ENCODE measurements at places on chromosomes 2 and 18.
A peak's percentile ranks its signal among the peaks of the same experiment; 100 is the strongest.

GRCh38 chr18:74715306-74715705 lies 117.6 kb downstream of the ZNF407 start:
- DNase-seq = no peak

DNA sequence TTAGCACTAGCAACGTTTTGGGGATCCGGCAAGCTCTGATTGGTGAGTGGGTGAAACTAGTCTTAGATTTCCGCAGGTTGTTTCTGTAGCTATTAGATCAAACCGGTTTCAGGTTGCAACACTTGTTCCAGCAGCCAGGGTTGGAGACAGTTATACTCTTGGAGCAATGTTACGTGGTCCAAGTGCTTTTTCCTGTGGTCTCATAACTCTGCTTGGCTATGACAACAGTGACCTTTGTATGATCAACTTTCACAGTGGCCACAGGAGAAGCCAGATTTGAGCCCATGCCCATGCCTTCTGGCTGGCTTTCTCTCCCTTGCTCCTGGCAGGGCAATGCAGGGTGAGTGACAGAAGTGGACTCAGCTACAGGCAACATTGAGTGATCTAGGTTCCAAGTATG lies 84.5 kb upstream of the TAF1B start:
- DNase-seq = no peak

GRCh38 chr18:33076601-33077000 lies 303.8 kb upstream of the KLHL14 start:
- DNase-seq = no peak

DNA sequence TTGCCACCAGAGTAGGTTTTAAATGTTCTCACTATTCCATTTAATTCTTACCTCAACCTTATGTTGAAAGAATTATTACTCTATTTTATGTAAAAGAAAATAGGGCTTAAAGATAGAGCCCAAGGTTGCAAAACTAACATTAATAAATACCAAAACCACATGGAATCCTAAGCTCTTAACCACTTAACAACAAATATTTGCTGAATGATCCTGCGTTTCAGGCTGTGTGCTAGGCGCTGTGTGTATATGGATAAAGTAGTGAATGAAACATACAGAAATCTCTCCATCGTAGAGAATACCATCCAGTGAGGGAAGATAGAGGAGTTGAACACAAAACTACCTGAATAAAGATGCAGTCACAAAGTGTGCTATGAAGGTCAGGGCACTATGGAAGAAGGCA lies 485.1 kb downstream of the THSD7B start:
- DNase-seq = no peak

DNA sequence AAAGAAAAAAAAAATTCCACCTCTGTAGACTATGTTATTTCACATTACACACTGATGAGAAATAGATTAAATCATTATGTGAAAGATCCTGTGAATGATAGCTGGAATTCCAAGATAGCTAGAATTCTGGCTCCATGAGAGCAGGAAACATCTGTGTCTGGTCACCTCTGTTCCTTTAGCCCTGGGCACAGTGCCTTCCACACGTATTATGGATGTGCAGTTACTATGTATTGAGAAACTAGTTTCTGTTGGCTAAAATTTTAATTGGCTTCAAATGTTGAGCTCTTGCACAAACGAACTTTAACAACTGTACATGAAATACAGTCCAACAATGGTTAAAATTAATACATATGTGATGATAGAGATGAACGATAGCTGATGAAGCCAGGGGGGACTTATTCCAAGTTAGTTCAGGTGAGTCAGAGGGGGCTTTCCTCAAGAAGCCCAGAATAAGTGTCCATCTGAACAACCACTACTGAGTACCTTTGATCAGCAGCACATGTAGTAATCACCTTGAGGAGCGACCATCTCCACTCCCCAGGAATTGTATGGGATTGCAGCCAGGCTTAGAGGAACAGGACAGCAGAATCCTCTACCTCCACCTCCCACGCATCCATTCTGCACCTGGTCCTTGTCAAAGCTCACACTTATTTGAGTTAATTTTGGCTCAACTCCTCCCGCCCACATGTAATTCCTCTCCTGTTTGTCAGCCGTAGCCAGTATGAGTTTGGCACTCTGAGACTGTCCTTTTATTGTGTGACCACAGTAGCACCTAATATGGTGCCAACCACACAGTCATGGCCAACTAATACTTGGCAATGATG lies 68.6 kb downstream of the NABP1 start:
- no peak for DNase-seq

GRCh38 chr2:192265751-192266150 lies 71.0 kb upstream of the TMEFF2 start:
- peak; percentile 12 for DNase-seq

- peak; percentile 51 for DNase-seq
These were observed 572 bp downstream of the RPS27A start for GRCh38 chr2:55232863-55233657.

- no peak for DNase-seq
These were observed 45.5 kb upstream of the TNFRSF11A start for GRCh38 chr18:62279561-62279960.

GRCh38 chr2:28322456-28322855 lies 70.2 kb upstream of the FOSL2 start:
- no peak for DNase-seq

DNA sequence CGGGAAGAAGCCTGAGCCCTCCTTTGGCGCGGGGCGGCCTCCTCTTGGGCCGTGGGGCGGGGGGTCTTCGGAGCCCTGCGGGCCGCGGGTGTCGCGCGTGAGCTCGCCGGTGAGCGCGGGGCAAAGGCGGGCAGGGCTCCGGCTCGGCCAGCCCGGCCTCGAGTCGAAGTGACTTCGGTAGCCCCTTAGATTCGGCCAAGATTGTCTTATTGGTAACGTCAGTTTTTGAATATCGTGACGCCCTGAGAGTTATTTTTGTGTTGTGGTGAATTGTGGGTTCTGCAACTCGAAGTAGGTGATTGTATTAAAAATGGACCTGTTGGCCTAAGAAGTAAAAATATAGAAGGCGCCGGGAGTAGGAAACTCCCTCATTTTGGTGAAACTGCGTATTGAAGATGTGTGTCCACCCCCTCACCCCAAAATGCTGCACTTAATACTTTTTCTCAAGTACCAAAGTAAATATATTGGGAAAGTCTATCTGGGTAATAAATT lies 669 bp downstream of the MARCHF7 start:
- DNase-seq = peak; percentile 36

- DNase-seq = no peak
These were observed 167.6 kb downstream of the VWC2L start for GRCh38 chr2:214578442-214578841.

GRCh38 chr2:73593680-73594079 lies 48.5 kb downstream of the NAT8 start:
- peak; percentile 28 for DNase-seq

- no peak for DNase-seq
These were observed 75.5 kb upstream of the KLF7 start for GRCh38 chr2:207241198-207241597.

DNA sequence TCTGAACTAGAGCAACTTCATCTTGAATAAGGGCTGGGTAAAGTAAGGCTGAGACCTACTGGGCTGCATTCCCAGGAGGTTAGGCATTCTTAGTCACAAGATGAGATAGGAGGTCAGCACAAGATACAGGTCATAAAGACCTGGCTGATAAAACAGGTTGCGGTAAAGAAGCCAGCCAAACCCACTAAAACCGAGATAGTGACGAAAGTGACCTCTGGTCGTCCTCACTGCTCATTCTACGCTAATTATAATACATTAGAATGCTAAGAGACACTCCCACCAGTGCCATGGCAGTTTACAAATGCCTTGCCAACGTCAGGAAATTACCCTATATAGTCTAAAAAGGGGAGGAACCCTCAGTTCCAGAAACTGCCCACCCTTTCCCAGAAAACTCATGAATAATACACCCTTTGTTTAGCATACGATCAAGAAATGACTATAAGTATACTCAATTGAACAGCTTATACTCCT lies 109.1 kb downstream of the FIGN start:
- no peak for DNase-seq

- DNase-seq = no peak
These were observed 167.5 kb downstream of the TWIST2 start for GRCh38 chr2:239015218-239015900.

DNA sequence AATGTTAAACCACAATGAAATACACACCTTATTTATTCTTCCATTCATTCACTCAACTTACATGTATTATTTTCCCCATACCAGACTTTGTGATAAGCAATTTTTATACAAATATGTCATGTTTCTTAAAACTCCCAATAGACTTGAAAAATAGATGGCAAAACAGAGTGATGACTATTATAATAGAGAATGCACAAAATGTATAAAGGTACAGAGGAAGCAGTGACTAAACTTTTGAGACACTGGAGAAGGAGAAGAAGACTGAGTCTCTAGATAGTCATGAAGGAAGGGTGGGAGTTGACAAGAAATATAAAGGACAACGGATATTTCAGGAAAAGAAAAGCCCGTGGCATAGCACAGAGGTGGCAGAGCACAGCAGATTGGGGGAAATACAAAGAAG lies 198.1 kb upstream of the SLC39A10 start:
- DNase-seq = no peak

DNA sequence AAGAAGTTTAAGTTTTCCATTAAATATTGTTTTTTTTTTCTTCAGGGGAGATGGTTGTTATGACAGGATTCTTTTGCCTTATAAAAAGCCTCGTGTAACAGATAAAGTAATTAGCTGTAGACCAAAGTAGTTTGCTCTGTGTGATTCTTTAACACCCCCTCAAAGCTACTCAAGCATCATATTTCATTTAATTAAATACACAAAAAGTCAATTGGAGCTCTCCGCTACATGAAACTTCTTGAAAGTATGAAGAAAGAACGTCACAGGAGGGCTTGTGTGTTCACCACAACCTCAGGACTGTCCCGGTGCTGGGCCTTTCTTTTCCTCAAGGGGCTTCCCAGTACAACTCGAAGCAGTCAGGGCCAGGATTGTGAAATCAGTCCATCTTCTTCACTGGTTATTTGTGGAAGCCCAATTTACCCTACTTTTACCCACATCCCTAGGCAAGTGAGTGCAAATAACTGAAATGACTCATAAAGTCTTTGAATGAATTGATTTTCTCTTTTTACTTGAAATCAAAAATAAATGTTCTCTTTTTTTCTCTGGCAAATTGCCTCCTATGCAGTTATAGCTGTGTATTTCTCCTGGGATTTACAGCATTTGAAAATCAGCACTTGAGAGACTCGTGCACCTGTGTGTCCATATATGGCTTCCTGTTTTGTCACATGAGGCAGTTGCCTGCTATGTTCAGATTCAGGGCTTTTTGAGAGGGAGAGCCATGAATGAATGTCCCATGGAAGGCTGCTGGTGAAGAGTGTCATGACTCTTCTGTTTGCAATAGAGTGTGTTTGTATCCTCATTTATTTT lies 48.6 kb downstream of the LINC00305 start:
- peak; percentile 46 for DNase-seq

- DNase-seq = peak; percentile 56
These were observed 38.6 kb upstream of the ZFP36L2 start for GRCh38 chr2:43265001-43265400.

DNA sequence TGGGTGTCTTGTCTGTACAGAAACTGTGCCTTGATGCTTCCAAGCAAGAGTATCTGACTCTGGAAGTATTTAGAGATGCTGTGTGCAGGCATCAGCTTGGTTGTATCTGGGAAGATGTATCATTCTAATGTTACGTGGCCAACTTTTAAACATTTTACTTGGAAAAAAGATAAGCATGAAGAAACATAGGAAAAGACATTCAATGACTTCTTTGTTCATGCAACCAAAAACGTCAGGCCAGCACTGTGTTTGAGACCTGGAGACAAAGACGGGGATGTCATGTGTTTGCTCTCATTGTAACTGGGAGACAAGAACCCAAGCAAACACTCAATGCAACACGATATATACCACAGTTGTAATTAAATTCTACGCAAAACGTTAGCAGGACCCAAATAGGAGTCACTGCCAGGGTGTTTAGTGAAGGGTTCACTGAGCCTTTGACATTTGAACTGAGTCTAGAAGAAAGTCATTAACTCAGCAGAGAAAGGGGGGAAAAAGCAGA lies 8.9 kb upstream of the SESTD1 start:
- no peak for DNase-seq

DNA sequence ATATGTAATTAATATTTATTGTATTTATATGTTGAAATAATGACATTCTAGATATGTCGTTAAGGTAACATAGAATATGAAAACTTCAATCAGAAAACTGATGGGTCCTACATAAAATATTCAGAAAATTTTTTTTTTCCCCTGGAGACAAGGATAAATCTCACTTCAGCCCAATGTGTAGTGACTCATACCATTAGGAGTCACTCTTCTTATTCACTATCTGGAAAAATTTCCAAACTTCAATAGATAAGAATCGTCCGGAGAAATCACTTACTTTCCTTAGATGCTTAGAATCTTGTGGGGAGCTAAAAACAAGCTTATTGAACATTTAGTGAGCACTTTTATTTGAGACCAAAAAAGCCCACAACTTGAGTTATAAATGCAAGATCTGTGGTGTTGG lies 4.6 kb downstream of the SERPINB13 start:
- DNase-seq = no peak

- peak; percentile 88 for DNase-seq
These were observed 25.7 kb upstream of the RNU4ATAC start for GRCh38 chr2:121505005-121505404.

GRCh38 chr18:70398076-70398475 lies 109.2 kb downstream of the SOCS6 start:
- no peak for DNase-seq

DNA sequence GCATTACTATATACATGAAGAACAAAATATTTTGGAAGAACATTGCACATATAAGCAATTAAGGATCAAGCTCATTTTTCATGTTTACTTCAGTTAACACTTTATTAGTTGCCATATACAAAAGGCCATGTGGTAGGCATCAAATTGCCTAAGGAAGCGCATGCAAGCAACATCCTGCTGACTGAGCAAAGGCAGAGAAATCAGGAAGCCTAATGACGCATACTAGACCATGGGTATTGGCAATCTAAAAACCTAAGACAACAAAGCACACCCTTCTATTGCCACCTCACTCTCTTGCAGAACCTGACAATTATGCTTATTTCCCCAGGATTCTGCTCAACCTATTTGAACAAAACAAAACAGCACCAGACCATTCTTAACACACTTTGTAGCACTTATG lies 171.9 kb downstream of the STK39 start:
- DNase-seq = no peak

DNA sequence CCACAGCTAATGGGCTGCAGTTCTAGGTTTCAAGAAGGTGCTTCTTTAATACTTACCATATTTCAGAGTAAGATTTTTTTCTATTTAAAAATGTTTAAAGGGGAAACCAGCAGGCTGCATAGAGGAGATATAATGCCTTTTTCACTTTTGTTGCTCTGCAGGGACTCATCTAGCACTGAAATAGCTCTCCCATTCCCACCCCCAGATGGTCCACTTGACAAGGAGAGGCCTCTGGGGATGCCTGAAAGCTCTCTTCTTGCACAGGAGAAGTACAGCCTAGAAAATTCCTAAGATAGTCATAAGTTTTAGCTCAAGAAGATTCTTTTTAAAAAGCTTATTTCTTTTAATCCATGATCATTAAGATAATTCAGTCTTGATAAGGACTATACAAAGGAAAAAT lies 126.4 kb downstream of the CDH2 start:
- peak; percentile 25 for DNase-seq

GRCh38 chr2:144437636-144438035 lies 82.3 kb downstream of the ZEB2 start:
- no peak for DNase-seq
